ENCODE measurements at places on chromosomes 7 and 10.

- no peak for DNase-seq
These were observed 100.5 kb upstream of the PPIF start for GRCh38 chr10:79246606-79247275.

- DNase-seq, result no peak
These were observed 40.6 kb downstream of the CYP17A1 start for GRCh38 chr10:102796407-102797176.

DNA sequence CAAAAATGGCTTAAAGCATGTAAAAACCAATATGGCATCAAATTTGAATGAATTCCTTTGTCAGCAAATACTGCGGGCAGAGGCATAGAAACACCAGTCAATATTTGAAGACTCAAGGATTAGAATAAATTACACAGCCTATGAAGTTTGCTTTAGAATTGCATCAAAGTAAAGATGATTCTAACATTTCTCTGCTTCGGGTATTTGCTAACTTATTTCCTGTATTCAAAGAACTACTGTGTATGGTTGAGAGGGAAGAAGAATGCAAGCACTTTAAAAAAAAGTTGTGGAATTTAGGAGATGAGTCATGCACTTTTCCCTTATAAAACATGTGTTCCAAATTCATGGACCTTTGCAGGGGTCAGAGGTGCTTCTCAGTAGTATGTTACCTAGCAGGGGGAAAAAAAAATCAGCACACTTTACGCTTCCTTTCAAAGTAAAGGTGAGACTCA is 90.1 kb downstream of the PIP4K2A start:
- no peak for DNase-seq

DNA sequence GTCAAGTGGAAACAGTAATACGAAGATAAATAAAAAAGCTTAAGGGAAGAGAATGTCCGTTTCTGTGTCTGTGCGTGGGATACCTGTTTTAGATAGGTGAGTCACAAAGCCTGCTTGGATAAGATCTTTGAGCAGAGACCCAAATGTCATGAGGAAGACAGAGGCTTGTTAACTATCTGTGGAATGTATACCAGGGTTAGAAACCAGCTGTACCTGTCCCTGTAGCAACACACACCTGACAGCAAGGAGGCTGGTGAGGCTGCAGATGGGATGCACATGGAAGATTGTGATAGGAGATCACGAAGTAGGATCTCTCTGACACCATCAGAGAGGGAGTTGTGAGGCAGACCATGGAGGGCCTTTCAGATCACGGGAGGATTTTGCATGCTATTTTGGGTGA is 105.3 kb downstream of the ARHGAP21 start:
- DNase-seq, result no peak

DNA sequence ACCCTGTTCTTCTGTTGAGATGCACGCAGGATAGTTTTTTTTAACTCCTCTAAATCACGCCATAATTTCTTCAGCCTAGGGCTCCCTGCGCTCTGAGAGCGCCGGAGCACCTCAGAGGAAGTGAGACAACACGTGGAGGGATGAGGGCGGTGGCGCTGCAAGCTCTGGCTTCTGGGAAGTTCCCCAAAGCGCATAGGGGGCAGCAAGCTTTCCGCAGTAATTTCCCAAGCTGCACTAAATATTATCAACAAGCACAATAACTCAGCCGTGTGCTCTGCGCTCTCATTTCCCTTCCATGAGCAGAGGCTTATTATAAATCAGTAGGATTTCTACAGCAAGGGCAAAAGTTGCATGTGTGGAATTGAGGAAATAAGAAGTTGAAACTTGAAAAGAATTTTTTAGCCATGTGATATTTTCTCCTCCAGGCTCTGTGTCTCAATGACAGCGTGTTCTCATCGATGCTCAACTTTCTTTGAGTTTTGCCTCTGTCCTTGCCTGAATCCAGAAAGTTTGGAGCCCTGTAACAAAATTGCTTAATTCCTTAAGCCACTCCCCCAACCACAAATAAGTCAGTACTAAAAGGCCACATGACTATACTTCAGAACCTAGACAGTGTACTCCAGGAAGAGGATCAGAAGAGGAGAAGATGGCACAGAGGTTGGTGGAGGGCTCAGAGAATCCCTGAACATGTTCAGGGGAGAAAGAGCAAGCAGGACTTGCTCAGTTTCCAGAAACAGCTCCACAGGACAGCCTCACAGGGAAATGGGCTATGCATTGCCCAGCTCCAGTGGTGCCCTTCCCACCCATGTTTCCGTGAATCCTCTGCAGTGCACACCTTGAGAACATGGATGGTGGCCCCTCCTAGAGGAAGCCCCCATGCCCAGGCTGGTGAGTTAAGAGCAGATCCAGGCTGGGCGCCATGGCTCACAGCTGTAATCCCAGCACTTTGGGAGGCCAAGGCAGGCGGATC is 221.5 kb upstream of the GHITM start:
- DNase-seq, result no peak

- no peak for DNase-seq
These were observed 166.8 kb downstream of the ETV1 start for GRCh38 chr7:13822678-13823077.

DNA sequence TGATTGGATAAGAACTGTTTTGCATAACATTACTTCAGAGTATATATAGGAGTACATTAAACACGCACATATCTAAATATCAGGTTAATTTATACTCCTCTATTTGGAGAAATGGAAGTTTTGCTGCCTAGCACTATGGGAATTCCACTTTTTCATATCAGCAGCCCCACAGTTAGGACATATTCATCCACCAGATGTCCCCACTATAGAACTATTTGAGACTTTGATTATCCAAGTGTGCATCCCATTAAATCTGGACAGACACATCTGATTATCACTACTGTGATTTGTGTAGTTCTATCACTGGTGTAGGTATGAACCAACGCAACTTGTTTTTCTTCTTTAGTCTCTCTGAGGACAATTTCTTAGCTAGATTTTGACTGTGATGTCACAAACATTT is 345.7 kb downstream of the THSD7A start:
- DNase-seq, result no peak

- DNase-seq, result no peak
These were observed 812.2 kb downstream of the GRM8 start for GRCh38 chr7:126440542-126440941.

DNA sequence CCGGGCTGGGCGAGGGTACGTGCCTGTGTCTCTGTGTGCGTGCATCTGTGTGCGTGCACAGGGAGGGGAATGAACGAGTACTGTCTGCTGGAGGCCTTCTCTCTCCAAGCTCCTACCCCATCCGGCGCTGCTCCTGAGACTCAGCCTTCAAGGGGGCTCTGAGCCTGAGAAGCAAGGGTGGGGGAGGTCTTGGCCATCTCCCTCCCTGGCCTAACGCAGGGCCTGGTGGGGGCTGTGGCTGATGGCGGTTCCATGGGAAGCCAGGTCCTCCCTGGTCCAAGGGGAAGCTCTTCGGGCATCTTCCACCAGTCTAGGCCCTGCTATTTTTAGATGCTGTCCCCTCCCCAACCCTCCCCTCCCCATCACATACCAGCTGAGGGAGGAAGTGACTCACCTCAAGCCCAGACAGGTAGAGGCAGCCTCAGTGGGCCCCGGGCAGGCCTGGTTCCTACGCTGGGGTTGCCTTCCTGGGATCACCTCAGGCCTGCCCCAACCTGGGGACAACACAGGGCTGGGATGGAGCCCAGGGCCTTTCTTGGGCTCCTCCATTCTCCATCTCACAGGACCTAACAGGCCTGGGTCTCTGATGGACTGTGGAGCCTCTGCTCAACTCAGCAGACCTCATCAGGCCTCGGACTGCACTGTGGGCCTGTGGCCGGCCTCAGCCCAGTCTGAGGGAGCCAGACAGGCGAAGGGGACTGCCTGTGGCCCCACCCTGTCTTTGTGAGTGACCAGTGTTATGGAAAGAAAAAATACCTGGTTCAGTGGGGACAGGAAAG is 32.2 kb downstream of the DNAJB12 start:
- no peak for DNase-seq

Measured in stimulated activated CD4-positive, alpha-beta T cell treated with anti-CD3 and anti-CD28 coated beads, Interleukin-1b, Interleukin-23, amount 100 ng/mL, for 24 hours (primary cell).